CD4-positive, alpha-beta T cell treated with Interleukin-21 for 1 hour (primary cell): ENCODE measurements at places on chromosomes 6 and 20.
A peak's percentile ranks its signal among the peaks of the same experiment; 100 is the strongest.

GRCh38 chr20:44089987-44090674, 96.9 kb downstream of the JPH2 start:
- peak; percentile 18 for DNase-seq

GRCh38 chr6:109295109-109295773, 87.0 kb downstream of the CD164 start:
- no peak for DNase-seq

- no peak for DNase-seq
Observed at GRCh38 chr20:59748619-59749191, 144.4 kb downstream of the PHACTR3 start.

DNA sequence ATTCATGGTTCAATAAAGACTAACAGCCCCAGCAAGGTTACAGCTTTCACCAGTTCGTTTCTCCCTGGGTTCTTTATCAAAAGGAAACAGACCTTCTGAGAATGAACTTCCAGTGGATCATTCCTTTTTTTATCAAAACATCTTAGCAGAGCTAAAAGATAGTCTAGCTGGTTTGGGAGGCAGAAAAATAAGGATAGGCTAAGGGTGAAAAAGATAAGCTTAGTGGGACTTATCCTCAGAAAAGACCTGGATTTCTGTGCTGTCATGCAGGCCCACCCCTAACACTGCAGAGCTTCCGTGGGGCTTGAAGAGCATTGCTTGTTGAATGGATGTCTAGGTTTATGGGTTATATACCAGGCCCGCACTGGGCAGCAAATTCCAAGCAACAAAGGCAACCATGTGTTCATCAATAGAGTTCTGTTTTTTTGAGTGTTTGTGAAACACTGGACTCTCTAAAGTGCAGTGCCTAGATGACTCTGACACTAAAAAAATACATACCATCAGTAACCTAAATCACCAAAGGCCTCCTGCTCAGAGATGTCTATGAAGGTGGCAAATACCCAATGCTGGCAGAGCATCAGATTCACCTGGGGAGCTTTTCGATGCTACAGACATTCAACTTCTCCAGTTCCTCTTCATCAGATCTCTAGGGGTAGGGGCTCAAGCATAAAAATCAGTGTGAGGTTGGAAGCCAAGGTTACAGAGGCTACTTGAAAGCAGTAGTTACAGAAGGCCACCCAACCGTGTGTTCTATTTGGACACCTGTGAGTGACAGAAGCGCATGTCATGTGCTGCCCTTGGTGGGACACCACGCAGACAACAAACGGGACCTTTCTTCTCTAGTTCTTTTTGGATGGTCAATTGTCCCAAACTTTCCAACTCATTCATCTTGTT, 53.0 kb downstream of the TNFAIP3 start:
- DNase-seq = no peak

DNA sequence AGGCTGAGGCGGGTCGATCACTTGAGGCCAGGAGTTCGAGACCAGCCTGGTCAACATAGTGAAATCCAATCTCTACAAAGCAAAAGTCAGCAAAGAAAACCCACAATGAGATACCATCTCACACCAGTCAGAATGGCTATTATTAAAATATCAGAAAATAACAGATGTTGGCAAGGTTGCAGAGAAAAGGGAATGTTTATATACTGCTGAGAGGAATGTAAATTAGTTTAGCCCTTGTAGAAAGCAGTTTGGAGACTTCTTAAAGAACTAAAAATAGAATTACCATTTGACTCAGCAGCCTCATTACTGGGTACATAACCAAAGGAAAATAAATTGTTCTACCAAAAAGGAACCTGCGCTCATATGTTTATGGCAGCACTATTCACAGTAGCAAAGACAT, 16.7 kb upstream of the GCM1 start:
- DNase-seq = no peak

- no peak for DNase-seq
Observed at GRCh38 chr20:61350500-61351250, 98.6 kb downstream of the CDH4 start.

GRCh38 chr20:8997701-8998117, 71.2 kb upstream of the PLCB4 start:
- DNase-seq = no peak

- no peak for DNase-seq
Observed at GRCh38 chr6:125269328-125269985, 32.3 kb downstream of the HDDC2 start.

GRCh38 chr6:42140756-42141602, 1.4 kb downstream of the C6orf132 start:
- no peak for DNase-seq

- no peak for DNase-seq
Observed at GRCh38 chr6:44044154-44044539, 83.1 kb downstream of the MRPL14 start.

DNA sequence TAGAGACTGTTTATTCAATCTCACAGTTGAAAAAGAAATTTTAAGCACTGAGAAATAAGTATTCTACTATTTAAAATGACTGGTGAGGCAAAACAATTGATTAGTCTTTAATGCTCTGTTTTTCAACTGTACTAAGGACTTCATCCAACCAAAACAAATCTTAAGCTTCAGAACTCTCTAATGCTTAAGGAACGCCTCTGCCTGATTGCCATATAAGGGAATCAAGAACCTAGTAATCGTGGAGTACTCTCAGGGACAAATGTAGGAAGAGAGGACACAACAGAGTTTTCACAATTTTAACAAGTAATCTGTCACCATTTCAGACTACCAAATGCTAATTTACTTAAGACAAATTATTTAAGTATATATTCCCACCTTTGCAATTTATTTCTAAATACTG, 16.1 kb downstream of the FBXO30 start:
- no peak for DNase-seq

DNA sequence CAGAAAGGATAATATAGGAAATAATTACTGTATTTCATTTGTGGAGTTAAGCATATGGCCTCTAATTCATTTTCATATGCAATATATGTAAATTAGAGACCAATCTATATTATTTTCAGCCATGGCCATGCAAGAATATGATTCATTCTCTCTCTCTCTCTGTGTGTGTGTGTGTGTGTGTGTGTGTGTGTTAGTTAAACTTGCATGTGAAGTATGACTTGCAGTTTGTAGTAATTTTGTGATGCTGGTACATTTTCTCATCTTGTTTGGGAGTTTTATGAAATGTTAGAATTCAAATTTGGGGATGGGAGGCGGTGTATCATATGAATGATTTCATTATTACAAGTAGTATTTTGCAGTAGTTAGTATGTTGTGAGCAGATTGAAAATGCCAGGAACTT, 74.8 kb downstream of the JARID2 start:
- DNase-seq = no peak

DNA sequence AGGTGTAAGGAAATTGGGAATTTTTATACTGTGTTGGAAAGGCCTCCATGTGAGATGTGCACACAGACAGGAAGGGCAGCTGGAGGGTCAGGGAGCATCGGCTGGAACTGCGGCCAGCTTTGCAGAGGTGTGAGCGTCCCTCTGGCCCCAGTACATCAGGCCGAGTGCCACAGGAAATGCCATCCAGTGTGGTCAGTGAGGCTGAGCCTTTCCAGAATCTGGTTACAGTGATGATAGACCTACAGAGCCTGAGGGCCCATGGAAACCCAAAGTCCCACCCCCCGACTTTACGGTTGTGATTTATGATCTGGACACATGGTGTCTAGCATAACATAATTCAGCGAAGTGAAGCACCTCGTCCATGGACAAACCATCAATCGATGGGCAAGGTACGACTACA, 137.3 kb upstream of the PDE10A start:
- no peak for DNase-seq

DNA sequence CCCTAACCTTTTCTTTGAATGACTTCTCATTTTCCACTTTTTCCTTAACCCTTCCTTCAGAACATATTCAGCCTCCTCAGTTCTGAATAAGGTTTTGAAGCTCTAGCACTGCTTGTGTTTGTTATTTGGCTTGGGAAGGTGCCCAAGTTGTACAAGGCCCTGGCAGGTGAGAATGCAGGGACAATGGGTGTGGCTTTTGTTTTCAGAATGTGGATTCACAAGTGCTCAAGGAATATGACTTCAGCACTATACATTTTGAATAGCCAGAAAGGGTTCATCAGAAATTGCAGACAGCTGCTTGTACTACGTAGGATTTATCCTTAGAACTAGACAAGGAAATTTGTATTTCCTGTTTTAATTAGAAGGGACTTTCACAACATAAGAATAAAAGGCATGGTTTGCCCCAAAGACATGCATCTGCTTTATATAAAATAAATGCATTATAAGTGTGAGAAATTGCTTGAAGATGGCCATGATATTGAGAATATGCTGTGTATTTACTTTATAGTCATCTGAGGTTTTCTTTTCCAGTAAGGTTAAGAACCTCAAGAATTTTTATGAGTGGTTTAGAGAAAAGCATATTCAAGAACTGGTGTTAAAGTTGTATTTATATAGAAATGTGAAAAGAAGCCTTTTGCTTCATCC, 29.3 kb upstream of the PRDM1 start:
- no peak for DNase-seq

GRCh38 chr6:21476112-21476511, 117.4 kb upstream of the SOX4 start:
- DNase-seq = no peak

GRCh38 chr6:75991941-75992340, 80.5 kb downstream of the IMPG1 start:
- no peak for DNase-seq

DNA sequence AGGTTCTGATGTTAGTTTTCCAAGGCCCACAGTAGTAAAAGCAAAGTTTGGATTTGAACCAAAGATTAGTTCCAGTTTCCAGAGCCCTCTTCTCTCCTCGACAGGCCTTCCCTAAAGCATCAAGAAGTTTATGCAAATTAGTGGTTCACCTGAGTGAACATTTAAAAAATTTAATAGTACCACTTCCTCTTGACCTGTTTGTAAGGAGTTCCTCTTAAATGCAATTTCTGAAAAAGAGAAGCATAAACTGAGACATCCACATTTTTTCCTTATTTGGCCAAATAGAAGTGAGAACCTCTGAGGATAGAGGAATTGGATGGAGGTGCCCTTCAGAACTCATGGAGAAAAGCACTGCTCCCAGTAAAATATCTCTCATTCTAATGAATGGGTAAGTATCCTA, 1.2 kb upstream of the DSE start:
- no peak for DNase-seq

- DNase-seq = no peak
Observed at GRCh38 chr6:135819665-135820064, 31.8 kb upstream of the PDE7B start.

GRCh38 chr20:13878566-13878965, 93.7 kb downstream of the NDUFAF5 start:
- no peak for DNase-seq

GRCh38 chr6:108566406-108566805, 5.7 kb downstream of the FOXO3 start:
- no peak for DNase-seq

- DNase-seq = no peak
Observed at GRCh38 chr20:62831854-62832211, 15.0 kb downstream of the COL9A3 start.

GRCh38 chr20:55103188-55103587, 627.8 kb downstream of the DOK5 start:
- no peak for DNase-seq

- peak; percentile 60 for DNase-seq
Observed at GRCh38 chr20:48750941-48751635, 76.7 kb downstream of the PREX1 start.

DNA sequence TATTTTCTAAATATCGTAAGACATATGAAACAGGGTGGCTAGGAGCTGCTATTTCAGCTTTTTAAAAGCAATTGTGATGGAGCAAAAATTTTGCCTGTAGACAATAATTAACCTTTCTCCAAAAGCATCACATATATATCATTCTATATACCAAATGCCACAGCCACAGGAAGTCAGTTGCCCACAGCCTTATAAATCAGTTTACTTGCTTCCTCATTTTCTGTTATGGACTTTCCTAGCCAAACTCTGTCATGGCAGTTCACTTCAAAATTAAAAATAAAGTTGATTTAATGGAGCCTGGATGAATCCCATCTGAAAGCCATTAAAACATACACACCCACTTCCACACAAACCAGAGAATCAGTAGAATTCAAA, 93.4 kb upstream of the NHSL1 start:
- no peak for DNase-seq

- no peak for DNase-seq
Observed at GRCh38 chr6:69933239-69933638, 66.9 kb downstream of the COL19A1 start.

DNA sequence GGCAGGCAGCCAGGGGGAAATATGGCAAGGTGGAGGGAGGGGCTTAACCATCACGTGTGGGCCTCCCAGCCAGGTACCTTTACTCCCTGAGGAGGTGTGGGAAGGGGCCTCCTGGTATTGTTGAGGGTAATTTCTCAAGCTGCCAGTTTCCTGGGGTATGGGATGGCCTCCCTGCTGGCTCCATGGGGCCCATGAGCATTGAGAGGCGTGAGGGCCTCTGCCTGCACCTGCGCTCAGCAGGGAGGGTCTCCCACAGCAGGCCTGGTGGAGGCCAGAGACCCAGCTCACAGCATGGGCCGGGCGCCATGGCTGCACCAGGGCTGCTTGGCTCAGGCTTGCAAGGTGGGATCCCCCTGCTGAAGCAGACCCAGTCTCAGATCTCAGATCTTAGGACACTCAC, 113.0 kb downstream of the GRM4 start:
- DNase-seq = no peak

DNA sequence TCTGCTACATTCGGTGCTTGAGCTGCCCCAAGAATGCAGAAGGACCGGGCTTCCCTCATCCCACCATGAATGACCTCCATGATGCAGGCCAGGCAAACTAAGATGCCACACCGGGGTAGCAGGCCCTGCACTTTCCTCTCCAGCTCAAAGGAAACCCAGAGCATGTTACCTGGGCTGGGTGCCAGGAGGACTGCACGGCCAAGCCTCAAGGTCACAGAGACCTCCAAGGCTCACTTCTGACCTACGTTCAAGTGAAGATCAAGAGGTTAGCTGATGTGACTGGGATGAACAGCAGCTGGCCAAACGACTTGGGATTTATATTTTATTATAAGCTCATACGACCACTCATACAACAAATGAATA, 501.8 kb downstream of the CD83 start:
- no peak for DNase-seq

DNA sequence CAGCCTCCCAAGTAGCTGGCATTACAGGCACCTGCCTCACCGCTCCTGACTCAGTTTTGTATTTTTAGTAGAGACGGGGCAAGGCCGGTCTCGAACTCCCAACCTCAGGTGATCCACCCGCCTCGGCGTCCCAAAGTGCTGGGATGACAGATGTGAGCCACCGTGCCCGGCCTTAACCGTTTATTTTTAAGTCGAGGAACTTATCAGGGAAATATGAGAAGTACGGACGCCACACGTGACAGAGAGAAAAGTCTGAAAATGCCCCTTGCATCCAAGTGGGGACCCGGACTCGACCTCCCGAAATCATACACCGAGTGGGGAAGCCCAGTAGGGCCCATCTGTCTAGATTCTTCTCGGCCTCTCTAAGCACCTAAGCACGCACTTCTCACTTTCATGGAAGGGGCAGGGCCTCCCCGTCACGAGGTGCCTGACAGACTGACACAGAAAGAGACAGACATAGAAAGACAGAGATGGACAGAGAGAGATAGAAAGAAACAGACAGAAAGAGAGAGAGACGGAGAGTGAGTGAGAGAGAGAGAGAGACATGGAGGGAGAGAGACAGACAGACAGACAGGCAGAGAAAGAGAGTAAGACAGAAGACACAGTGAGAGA, 756.5 kb upstream of the DEFB115 start:
- DNase-seq = no peak
